ENCODE measurements at places on chromosomes 7 and 10.

DNA sequence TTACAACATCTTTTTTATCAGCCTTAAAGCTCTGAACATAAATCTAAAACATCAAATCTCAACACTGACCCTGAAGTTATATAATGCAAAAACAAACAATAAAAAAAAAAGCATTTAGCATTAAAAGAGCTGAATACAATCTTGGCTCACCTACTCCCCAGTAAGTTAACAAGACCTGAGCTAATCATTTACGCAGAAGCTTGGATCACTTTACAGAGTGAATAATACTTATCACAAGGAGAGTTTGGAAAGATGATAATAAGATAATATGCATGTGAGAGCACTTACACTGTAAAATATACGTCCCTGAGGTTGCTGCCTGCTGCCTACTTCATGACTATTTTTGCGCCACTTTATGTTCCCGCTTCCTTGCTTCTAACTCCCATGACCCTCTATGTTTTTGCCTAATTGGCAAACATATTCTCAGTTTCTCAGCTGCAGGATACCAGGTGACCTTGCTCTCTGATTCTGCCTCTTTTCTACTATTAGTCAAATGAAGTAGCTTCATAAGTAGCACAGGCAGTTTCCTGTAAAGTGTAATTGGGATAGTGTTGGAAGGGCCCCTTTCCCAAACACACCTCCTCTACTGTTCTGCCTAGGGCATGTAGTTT lies 333.6 kb downstream of the LRRTM3 start:
- no peak for DNase-seq

DNA sequence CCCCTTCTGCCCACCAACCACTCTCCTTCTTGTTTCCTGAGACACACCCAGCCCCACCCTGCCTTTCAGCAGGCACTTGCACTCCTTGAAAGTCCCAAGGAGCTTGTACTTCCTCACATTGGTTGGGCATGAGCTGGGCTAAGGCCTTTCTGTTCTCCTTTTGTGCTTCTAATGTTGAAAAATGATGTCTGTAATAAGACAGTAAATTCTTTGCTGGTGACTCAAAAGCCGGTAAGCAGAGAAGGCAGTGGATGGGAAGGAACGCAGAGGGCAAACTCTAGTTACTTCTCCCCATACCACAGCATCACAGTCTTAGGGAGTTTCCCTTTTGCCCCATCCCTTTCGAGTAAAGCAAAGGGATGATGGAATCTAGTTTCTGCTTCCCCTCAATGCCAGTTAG lies 185.6 kb downstream of the PLXNA4 start:
- no peak for DNase-seq

DNA sequence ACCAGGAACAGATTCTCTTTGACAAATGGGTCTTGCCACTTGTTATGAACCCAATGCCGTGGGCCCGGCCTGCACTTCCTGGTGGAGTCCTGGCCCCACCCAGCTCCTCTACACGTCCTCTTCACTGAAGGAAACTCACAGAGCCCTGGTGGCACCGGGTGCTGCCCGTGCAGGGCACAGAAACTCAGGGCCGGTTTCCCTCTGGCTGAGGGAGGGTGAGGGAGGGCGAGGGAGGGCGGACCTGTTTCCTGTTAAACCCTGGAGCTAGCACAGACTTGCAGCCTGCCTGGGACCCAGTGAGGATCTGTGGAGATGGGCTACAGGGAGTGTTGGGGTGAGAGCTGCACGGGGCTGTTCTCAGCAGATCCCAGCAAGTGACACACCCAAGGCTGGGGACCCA lies 596.3 kb downstream of the PTPRN2 start:
- no peak for DNase-seq

DNA sequence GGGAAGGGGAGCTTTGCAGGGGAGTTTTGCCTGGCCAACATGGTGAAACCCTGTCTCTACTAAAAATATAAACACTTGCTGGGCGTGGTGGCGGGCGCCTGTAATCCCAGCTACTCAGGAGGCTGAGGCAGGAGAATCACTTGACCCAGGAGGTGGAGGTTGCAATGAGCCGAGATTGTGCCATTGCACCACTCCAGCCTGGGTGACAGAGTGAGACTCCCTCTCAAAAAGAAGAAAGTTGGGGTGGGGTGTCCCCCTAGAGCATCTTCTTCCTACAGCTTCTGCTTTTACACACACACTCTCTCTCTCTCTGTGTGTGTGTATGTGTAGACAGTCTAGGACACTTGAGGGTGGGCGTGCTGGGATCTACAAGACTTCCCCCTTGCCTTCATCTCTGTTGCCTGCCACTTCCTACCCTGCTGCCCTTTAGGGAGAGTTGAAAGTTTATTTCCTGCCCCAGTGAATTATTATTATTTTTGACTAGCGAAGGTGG lies 21.7 kb downstream of the PLAU start:
- DNase-seq, result no peak

DNA sequence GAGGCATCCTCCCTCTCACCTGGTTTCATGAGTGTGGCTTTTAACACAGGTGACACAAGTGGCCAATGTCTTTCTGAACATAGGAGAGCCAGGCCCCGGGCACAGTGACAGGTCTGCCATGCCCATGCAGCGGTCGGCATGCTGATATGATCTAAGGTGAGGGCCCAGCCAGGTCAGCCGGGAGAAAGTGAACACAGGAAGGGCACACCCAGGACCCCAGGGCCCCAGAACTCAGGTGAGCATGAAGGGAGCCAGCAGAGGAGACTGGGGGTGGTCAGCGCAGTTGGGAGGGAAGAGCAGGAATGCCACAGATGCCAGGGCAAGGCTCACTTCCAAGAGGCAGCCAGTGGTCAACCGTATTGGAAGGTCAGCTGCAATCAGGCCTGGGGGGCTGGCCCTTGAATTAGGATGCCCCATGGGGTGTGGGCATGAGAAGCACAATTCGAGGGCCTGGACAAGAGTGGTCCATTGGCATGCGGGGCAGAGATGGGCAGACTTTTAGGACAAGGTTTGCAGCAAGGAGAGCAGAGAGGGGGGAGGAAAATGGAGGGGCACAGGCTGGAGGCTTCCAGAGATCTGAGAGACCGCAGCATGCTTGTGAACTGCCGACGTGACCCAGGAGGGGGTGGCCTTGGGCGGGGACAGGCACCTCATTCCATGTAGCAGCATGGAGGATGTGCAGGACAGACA lies 3.9 kb upstream of the INPP5A start:
- peak; percentile 1 for DNase-seq
